ENCODE measurements at places on chromosomes 1 and 21.

GRCh38 chr1:180816132-180816531 lies 96.6 kb upstream of the KIAA1614 start:
- DNase-seq: no peak

- no peak for DNase-seq
Measured at GRCh38 chr1:84940481-84940880, 47.5 kb upstream of the LPAR3 start.

DNA sequence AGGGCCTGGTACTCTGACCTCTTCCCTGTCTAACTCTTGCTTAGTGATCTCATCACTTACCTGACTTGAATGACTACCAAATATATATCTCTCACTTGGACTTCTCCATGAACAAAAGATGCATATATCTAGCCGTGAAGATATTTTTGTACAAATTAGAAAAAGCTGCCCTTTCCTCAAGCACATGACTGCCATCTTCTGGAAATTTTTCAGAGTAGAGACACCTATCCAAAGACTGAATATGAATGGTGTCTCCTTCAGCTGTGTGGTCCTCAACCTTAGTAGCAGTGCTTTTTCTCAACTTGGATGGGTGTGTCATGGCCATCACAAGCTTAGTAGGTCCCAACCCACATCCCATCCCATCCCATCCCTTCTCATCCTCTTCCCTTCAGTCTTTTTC lies 142.3 kb downstream of the DNM3 start:
- no peak for DNase-seq

DNA sequence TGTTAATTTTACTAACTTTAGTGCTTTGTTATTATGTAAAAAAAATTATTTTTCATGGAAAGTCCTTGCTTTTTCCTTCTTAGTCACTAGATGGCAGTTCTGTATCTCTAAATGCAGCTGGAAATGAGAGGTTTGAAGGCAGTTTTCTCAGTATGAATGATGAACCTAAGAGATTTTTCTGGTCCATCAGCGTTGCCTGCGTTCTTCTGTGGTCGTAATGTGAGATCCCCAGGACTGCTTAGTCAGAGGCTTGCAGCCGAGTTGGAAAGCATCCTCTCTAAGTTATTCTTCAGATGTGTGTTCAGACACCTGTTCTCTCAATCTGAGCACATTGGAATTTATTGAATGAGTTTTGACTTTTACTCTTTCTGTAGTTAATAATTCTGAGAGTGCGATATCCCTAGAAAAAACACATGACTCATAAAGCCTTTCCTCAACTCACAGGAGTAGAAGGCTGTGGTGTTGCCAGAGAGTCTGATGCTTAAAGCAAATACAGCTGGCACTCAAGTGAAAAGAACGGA lies 99.3 kb downstream of the FMN2 start:
- no peak for DNase-seq

DNA sequence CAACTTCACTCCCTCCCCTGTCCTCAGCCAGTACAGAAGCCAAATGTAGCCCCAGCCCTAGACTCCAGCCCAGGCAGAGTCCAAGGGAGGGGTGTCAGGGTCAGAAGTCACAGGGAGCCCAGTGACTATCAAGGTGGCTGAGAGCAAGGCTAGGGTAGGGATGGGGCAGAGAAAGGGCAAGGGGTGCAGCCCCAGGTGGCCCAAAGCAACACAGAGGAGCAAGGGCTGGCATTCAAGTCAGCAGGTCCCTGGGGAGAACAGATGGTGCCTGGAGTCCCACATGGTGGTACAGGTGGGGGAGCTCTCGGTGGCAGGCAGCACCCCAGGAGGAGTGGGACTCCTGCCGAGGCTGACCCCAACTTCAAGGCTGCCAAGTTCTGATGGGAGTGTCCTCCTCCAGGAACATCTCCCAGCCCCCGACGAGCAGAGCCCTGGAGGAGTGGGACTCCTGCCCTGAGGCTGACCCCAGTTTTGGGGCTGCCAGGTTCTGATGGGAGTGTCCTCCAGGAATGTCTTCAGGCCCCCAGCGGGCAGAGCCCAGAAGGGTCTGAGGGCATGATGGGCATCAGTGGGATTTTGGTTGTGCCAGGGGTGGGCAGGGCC lies 3.7 kb upstream of the DVL1 start:
- no peak for DNase-seq

GRCh38 chr1:181739214-181739613 lies 255.9 kb downstream of the CACNA1E start:
- no peak for DNase-seq

GRCh38 chr1:14522926-14523241 lies 75.6 kb upstream of the KAZN start:
- DNase-seq: no peak

GRCh38 chr1:41539999-41540398 lies 55.5 kb upstream of the EDN2 start:
- no peak for DNase-seq

DNA sequence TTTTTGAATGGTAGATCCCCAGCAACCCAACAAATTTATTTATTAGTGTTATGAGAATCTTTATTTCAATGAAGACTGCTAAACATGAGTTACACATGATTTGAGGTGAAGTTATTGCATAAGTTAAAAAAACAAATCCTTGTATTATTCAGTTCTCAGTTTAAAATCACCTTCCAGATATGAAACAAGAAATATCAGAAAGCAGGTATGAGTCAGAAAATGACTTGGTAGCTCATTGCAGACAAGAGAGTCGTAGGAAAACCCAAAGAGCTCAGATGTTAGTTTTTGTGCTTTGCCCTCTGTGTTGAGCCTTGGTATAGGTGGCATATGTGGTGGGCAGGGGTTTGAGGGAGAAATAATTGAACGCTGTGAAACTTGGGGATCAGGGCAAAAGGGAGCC lies 339.4 kb downstream of the BRINP3 start:
- no peak for DNase-seq

- DNase-seq: no peak
Measured at GRCh38 chr1:64890699-64891447, 75.5 kb downstream of the JAK1 start.

DNA sequence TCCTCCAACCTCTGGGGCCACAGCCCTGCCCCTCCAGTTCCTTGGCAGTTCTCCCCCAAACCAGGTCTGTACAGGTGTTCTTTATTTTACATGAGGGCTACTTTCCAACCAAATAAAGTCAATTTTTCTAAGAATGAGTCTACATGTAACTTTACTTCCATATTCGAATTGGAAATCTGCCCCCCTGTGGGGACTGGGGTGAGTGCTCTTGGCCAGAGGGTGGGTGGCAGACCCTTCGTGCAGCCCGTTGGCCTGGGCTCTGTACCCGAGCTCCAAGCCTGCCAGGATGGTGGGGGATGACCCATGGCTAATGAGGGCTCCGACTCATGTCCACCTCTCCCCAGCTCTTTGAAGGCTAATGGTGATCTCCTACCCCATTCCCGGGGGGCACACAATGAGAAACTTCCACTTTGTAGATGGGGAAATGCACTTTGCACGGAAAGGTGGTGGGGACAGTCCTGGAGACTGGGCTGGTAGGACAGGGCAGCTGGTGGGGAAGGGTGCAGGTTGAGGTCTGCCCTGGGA lies 589 bp upstream of the CATSPER4 start:
- DNase-seq: no peak

DNA sequence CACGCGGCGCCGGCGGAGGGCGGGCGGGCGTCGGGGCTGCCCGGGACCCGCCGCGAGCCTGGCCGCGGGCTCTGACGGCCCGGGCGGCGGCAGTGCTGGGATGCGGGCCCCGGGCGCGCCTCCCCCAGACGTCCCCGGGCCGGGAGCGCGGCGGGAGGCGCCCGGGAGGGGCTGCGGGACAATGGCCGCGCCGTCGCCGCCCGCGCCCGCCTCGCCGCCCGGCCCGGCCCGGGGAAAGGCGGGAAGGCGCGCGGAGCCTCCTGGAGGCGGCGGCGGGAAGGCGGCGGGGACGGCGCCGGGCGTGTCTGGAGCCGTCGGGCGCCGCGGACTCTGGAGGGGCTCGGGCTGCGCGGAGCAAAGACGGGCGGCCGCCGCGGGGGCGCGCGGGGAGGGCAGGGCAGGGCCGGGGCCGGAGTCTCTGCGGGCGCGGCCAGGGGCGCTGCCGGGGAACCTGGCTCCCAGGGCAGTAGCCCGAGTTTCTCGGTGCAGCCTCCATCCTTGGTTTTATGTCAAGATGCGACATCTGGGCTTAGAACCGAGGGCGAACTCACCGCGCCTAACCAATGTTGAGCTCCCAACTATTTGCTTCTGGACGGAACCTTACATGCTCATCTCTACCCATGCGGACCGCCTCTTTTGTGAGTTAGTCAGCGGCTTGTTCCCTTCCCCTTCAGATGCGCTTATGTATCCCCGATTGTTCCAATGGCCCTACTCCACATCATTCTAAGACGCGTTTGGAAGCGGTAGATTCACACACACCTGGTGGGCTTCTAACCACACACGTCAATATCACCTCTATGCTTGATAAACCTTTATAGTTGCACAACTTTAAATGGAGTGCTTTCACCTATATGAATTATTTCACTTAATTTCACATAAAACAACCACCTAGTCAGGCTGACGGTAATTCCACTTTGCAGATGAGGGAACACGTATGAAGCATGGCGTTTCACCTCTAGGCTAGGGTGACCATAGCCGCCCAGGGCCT lies 651 bp downstream of the ZBTB8A start:
- DNase-seq: no peak

DNA sequence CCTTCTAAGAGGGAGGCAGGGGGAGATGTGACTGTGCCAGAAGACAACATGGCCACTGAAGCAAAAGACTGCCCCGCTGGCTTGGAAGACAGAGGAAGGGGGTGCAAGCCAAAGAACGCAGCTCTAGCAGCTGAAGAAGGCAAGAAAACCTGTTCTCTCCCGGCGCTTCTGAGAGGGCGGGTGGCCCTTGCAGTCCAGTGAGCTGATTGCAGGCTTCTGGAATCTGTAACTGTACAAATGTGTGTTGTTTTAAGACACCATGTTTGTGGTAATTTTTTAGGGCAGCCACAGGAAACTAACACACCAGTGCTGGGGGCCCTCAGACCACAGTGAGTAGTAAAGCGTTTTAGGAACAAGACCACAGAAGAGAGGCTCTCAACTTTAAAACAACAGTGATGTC lies 47.0 kb downstream of the CD46 start:
- no peak for DNase-seq

GRCh38 chr21:41837756-41838297 lies 41.3 kb downstream of the PRDM15 start:
- no peak for DNase-seq

DNA sequence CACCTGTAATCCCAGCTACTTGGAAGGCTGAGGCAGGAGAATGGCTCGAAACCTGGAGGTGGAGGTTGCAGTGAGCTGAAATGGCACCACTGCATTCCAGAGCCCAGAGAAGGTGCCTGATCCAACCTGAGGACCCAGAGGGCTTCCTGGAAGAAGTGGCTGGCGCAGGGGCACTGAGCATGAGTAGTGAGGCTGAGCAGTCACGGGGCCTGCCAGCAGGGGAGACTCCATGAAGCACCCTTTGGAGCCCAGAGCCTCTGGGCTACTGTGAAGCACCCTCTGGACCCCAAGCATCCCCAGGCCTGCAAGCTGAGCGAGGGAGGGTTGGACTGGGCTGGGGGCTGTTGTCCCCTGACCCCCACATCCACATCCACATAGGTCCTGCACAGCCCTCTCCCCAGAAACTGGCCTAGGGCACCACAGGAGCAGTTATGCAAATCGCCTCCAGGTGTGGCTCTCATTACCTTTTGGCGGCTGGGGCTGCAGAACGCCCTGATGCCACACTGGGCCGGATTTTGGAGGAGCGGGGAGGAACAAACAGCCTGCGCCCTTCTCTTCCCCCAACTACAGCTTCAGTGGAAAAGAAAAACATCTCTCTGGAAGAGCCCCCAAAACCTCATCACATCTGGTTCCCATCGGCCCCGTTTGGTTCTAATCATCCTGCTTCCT lies 78.2 kb upstream of the TARDBP start:
- DNase-seq: no peak

- no peak for DNase-seq
Measured at GRCh38 chr21:35896060-35896459, 164.3 kb downstream of the SETD4 start.

GRCh38 chr1:109776911-109777310 lies 13.2 kb upstream of the EPS8L3 start:
- peak; percentile 40 for DNase-seq

DNA sequence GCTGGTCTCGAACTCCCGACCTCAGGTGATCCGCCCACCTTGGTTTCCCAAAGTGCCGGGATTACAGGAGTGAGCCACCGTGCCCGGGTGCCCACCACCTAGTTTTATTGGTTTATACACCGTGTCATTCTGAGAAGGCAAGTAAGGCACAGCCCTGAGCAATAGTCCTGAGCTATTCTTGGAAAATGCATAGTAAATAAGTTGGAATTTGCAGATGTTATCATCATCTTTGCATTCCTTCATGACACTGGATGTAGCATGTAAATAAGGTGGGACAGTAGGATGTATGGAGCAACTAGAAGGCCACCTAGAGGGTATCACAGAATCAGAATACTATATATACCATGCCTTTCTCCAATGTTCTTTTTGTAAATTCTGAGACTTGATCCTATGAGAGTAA lies 11.0 kb downstream of the TOR1AIP2 start:
- DNase-seq: no peak

DNA sequence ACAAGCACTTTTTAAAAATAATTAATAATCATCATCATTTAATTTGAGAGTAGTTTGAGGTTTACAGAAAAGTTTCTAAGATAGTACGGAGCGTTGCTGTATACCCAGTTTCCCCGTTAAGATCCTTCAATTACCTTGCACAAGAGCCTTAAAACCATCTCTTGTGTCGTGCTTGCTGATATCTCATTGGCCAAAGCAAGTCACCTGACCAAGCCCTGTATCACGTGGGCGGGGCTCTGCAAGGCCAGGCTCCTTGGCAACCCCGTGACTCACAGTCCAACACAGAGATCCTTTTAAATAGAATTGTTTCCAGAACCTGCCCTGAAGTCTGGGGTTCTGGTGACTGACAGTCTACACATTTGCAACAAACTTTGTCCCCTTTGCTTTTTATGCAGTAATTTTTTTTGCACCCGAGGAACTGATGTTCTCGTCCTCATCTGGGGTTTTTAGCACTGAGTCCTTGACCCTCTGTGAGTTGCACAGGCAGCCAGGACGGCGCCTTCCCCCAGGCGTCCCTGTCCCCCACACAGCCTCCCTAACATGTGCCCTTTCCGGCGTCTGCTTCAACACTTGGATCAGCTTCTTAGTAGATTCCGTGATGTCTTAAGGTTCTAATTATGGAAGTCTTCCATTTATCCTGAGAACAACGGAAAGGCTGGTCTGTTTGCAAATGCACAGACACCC lies 183.3 kb upstream of the TMEM51 start:
- DNase-seq: no peak

DNA sequence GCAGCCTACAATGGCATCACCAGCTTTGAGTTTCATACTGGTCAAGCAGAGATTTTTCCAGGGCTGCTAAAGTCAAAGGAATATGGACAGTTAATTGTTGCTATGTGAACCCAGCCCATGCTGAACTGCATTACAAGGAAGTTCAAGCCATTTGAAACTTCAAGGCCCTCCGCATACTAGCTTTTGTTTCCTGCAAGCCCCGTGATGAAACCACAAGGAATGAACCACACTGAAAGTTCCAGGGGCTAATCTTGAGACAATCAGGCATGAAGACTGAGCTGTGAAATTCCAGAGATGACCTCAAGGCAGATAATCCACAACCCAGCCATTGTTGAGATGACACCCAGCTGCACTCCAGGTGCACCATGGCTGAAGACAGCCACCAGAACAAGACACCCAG lies 180.8 kb downstream of the C1orf21 start:
- DNase-seq: no peak

Data from stimulated activated CD4-positive, alpha-beta T cell treated with anti-CD3 and anti-CD28 coated beads, Interleukin-1b, Interleukin-23, amount 100 ng/mL, for 1 hour (primary cell).